ENCODE measurements at places on chromosomes 12 and 14. TPM values are rescaled to one million over a fixed set of nuclear protein-coding genes. Genes with fewer than 3 reads are reported as not detected.

GRCh38 chr12:92446083-92446460, 256.7 kb upstream of the PLEKHG7 start:
- no peaks in the 10 kb centered on the region for H3K36me3 ChIP-seq
- H3K4me1 ChIP-seq = peaks cover 5% of the 10 kb centered on the region
- H3K27ac ChIP-seq = peak overlapping the region; percentile 21
- H3K4me3 ChIP-seq = no peak overlapping the region
- H3K27me3 ChIP-seq = no peaks in the 10 kb centered on the region

- no peak overlapping the region for H3K4me3 ChIP-seq
- H3K4me1 ChIP-seq = no peaks in the 10 kb centered on the region
- H3K27ac ChIP-seq = no peak overlapping the region
- DNase-seq = no peak
Observed at GRCh38 chr12:19215115-19215514, 85.6 kb downstream of the PLEKHA5 start.

DNA sequence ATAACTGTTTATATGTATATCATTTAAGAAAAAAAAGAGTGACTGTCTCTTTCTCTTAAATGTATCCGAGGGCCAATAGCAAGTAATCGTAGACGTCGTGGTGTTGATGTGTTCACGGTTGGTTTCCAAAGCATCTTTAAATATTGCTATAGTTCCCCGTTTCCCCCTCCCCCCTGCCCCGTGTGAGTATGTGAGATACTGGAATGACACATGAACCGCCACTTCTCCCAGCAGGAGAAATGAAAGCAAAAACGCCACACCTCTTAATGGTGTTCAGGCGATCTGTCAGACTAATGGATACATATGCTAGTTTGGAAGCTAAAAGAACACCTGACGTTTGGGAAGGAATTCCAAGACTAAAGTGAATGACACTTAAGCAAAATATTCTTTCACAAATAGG, 258.3 kb downstream of the FOXN3 start:
- no peak for DNase-seq
- no peaks in the 10 kb centered on the region for H3K27me3 ChIP-seq
- H3K4me1 ChIP-seq = no peaks in the 10 kb centered on the region
- no peak overlapping the region for H3K27ac ChIP-seq
- H3K4me3 ChIP-seq = no peak overlapping the region

DNA sequence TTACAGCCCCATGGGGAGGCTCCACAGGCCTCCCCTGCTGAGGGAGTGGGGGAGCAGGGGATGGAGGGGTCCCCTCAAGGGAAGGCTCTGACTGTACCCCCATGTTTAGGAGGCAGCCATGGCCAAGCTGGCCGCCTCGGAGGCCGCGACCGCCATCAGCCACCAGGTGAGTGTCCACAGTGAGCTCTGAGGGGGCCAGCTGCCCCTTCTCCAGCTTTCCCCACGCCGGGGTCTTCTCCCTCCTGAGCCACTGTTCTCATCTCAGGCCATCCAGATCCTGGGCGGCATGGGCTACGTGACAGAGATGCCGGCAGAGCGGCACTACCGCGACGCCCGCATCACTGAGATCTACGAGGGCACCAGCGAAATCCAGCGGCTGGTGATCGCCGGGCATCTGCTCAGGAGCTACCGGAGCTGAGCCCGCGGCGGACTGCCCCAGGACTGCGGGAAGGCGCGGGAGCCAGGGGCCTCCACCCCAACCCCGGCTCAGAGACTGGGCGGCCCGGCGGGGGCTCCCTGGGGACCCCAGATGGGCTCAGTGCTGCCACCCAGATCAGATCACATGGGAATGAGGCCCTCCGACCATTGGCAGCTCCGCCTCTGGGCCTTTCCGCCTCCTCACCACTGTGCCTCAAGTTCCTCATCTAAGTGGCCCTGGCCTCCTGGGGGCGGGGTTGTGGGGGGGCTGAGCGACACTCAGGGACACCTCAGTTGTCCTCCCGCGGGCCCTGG, 13.6 kb downstream of the ACADS start:
- H3K36me3 ChIP-seq = no peaks in the 10 kb centered on the region
- H3K4me1 ChIP-seq = no peaks in the 10 kb centered on the region
- no peaks in the 10 kb centered on the region for H3K27me3 ChIP-seq
- no peak overlapping the region for H3K27ac ChIP-seq
- DNase-seq = no peak

GRCh38 chr12:3000548-3001275, 41.5 kb downstream of the TEAD4 start:
- no peak overlapping the region for H3K4me3 ChIP-seq
- H3K27me3 ChIP-seq = no peaks in the 10 kb centered on the region
- H3K4me1 ChIP-seq = no peaks in the 10 kb centered on the region

POLE2 gene
- total RNA-seq = 2.8 TPM

- DNase-seq = no peak
- no peaks in the 10 kb centered on the region for H3K36me3 ChIP-seq
- H3K27ac ChIP-seq = no peak overlapping the region
- no peaks in the 10 kb centered on the region for H3K27me3 ChIP-seq
- no peaks in the 10 kb centered on the region for H3K4me1 ChIP-seq
Observed at GRCh38 chr12:105504286-105504685, 173.8 kb downstream of the C12orf75 start.

- H3K4me1 ChIP-seq = peaks cover 7% of the 10 kb centered on the region
- peak; percentile 93 for DNase-seq
- H3K27me3 ChIP-seq = no peaks in the 10 kb centered on the region
- H3K36me3 ChIP-seq = no peaks in the 10 kb centered on the region
- no peak overlapping the region for H3K27ac ChIP-seq
Observed at GRCh38 chr12:106981788-106982187, 5.2 kb downstream of the MTERF2 start.

- no peaks in the 10 kb centered on the region for H3K27me3 ChIP-seq
- H3K27ac ChIP-seq = no peak overlapping the region
- no peak for DNase-seq
- H3K4me3 ChIP-seq = no peak overlapping the region
Observed at GRCh38 chr14:50578433-50578832, 18.5 kb downstream of the ATL1 start.

RFX4 gene
- total RNA-seq = not detected

DNA sequence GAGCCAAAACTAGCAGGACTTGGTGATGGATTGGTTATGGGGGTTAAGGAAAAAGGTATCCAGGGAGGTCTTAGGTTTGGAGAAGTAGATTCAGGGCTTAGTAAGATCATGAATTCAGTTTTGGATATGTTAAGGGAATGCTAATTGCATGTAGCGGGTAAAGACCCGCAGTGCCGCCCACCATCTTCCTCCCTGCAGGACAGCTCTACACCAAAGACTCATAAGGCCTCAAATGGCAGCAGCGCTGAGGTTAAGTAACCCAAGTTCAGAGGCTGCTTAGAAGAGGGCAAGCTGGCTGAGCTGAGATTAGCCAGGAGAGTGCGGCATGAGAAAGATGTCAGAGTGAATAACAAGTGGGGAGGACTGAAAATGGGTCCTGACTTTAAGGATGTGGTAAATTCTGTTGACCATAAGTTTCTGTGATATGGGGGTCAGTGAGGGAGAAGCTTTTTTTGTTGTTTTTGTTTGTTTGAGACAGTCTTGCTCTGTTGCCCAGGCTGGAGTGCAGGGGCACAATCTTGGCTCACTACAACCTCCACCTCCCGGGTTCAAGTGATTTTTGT, 26.2 kb downstream of the RAD9B start:
- H3K4me1 ChIP-seq = peaks cover 6% of the 10 kb centered on the region
- H3K27me3 ChIP-seq = no peaks in the 10 kb centered on the region
- H3K27ac ChIP-seq = no peak overlapping the region
- no peak for DNase-seq

DNA sequence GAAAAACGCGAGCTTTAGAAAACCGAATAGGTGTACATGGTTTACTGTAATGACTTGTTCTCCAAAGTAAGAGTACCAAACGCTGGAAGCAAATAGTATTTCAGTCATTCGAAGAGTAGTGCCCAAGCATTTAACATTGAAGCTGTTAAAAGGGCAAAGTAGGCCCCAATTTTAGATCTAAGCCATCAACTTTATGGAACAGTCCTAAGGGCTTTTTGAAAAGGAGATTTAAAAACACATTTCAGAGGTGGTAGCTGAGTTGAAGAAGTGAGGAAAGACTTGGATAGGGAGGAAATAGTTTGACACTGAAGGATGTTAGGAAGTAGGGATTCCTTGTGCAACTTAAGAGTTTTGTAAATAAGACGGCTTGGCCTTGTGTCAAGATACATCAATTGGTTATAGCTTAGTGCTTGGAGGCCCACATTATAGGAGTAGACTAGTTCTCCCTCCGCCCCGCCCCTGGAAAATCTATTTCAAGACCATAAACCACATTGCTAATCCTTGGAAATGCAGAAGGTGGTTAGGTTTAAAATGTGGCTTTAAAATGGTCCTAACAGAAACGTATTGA, 783 bp upstream of the TUBA1B start:
- peak overlapping the region; percentile 86 for H3K27ac ChIP-seq
- H3K27me3 ChIP-seq = no peaks in the 10 kb centered on the region
- peak; percentile 85 for DNase-seq
- H3K36me3 ChIP-seq = peaks cover 13% of the 10 kb centered on the region
- H3K4me1 ChIP-seq = no peaks in the 10 kb centered on the region
- H3K4me3 ChIP-seq = no peak overlapping the region

DNA sequence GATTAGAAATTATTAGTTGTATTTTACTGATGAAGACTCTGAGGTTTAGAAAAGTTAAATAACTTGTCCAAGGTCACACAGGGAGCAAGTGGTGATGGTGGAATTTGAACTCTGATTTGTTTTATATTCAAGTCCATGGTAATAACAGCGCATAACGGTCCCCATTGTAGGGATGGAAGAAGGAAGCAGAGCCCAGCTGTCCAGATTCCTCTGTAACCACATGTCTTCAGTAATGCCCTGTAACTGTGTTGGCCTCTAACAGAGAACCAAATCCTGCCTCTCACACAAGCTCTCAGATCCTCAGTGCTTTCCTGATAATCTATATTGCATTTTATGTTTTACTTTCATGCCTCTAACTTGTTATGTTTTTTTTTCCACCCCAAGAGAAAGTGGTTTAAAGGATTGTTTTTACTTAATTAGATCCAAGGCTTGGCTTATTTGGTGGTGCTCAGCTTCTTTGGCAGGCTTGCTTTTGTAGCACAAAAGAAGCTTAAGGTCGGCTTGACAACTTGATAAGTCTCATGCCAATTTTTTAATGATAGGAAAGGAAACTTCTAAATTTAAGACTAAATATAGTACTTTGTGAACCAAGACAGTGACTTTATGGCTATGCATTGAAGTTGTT, 105.1 kb upstream of the SEL1L start:
- DNase-seq = peak; percentile 11
- no peaks in the 10 kb centered on the region for H3K4me1 ChIP-seq
- no peak overlapping the region for H3K27ac ChIP-seq
- no peaks in the 10 kb centered on the region for H3K27me3 ChIP-seq

DNA sequence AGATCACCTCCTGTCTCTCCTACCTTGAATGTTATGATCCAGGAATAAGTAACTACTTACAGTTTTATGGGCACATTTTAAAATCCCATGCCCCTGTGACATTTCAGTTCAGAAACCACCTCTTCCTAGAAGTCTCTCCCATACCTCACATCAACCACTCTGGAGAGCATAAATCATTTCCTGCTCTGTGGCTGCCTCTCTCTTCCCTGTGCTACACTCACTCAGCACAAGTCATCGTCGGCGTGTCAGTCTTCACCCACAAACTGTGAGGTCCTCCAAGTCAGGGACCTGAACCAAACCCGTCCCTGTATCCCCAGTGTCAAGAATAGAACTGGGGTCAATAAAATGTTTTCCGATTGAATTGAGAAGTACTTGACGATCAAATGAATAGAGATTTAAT, 863.3 kb downstream of the BCL11B start:
- H3K27me3 ChIP-seq = no peaks in the 10 kb centered on the region
- H3K36me3 ChIP-seq = no peaks in the 10 kb centered on the region
- no peak overlapping the region for H3K4me3 ChIP-seq
- no peaks in the 10 kb centered on the region for H3K4me1 ChIP-seq

DNA sequence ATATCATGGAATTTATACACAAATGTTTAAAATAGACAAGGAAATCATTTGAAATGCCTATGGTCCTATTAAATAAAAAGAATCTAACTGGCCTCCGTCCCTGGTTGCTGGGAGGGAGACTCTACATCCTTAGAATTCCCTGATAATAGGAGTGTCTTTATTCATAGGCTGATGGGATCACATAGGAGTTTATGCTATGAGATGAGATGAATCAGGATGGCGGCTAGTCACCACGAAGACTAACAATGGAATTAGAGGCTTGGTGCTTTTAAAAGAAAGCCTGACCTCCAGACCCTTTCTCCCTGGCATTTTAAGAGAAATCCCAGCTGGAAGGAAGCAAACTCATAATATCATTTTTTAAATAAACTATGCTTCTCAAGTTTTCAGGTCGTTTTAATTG, 69.7 kb downstream of the SEC23A start:
- no peaks in the 10 kb centered on the region for H3K27me3 ChIP-seq
- peaks cover 35% of the 10 kb centered on the region for H3K36me3 ChIP-seq
- no peak overlapping the region for H3K27ac ChIP-seq
- no peaks in the 10 kb centered on the region for H3K4me1 ChIP-seq
- DNase-seq = no peak

PGAM5 gene
- total RNA-seq = 32.4 TPM

GRCh38 chr14:40115583-40115982, 683.4 kb upstream of the FBXO33 start:
- no peaks in the 10 kb centered on the region for H3K36me3 ChIP-seq
- H3K27me3 ChIP-seq = no peaks in the 10 kb centered on the region
- no peak overlapping the region for H3K27ac ChIP-seq
- no peaks in the 10 kb centered on the region for H3K4me1 ChIP-seq
- no peak for DNase-seq

DNA sequence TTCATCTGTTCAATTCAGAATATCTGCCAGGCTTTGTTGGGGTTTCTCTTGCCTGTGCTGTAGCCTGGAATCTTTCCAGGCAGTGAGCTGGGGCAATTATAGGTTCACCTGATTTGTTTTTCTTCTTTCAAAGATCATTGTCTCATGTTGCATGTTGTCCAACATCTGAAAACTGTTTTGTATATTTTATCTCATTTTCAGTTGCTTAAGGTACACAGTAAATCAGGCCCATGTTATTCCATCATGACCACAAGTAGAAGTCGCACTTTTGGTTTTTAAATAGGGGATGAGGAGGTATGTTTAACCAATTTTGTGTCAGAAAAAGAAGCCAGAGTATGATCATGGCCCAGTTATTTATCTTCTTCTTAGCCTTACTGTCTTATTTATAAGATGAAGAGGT, 24.9 kb upstream of the FUT8 start:
- no peak for DNase-seq
- H3K4me1 ChIP-seq = no peaks in the 10 kb centered on the region
- H3K27me3 ChIP-seq = no peaks in the 10 kb centered on the region
- no peak overlapping the region for H3K27ac ChIP-seq
- H3K4me3 ChIP-seq = no peak overlapping the region
- H3K36me3 ChIP-seq = no peaks in the 10 kb centered on the region

PPP2R5C gene
- 180 TPM for total RNA-seq

GRCh38 chr12:11697670-11698387, 48.4 kb downstream of the ETV6 start:
- H3K4me3 ChIP-seq = no peak overlapping the region
- no peak for DNase-seq
- no peak overlapping the region for H3K27ac ChIP-seq
- no peaks in the 10 kb centered on the region for H3K36me3 ChIP-seq
- peaks cover 12% of the 10 kb centered on the region for H3K4me1 ChIP-seq

All from lung (tissue), 17 donors.